NCI-H1092 treated with DMSO at 0.1 percent for 48 hours (cell line): ENCODE measurements at places on chromosomes 16 and 17.

- DNase-seq, result no peak
These were observed 9.1 kb upstream of the METTL9 start for GRCh38 chr16:21590287-21590686.

DNA sequence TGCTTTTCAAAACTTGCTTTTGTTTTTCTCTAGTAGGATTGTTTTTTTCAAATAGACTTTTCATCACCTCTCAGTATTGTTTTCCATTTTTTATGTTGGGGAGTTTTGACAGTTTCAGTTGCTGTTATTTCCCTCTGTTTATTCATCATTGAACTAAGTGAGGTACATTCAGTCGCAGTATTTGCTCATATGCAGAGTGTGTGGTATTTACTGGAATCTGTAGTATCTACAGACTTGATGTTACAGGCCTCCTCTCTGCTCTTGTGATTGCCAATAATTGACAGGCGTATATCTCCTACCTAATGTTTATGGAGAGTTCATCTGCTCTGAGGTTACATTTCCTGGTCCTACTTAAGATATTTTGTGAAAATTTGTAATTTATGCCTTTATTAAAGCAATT, 49.6 kb downstream of the COX10 start:
- no peak for DNase-seq

DNA sequence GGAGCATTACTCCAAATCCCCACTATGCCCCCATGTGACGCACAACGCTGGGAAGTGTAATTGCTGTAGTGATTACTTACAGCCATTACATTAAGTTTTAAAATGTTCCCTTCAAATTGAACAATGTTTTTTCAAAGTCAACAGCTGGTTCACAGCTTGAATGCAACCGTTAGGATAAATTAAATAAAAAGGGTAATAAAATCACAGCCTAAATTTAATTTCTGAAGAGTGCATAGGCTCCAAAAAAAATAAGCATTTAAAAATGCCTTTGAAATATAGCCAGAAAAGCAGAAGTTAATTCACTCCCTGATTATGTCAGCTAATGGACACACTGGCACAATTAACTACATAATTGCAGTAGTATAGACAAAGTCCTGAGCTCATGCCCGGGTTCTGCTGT, 50.5 kb upstream of the KDM8 start:
- DNase-seq, result no peak

DNA sequence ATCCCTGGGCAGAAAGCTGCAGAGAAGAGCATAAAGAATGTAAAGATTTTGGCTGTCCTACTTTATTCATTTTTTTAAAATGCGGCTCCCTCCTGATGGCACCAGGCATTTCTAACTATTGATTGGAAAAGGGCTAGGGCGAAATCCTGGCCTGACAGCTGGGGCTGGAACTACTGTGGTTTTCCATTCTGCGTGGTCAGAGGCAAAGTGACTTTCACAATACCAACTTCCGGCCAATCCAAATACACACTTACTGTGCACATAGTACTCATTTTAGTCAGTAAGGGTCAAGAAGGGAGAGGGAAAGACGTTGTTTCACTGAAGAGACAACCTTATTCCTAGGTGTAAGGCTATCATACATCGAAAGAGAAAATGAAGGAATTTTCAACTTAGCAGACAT, 113.8 kb upstream of the PMFBP1 start:
- no peak for DNase-seq

DNA sequence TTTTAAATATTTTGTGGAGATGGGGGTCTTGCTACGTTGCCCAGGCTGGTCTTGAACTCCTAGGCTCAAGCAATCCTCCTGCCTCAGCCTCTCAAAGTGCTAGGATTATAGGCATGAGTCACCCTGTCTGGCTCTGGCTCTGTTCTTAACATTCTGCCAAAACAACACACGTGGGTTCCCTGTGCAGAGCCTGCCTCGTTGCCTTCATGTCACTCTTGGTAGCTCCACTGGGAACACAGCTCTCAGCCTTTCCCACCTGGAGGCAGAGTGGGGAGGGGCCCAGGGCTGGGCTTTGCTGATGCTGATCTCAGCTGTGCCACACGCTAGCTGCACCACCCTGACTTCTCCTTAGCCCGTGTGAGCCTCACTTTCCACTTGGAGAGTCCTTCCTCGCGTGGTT, 19.3 kb downstream of the CRISPLD2 start:
- no peak for DNase-seq

DNA sequence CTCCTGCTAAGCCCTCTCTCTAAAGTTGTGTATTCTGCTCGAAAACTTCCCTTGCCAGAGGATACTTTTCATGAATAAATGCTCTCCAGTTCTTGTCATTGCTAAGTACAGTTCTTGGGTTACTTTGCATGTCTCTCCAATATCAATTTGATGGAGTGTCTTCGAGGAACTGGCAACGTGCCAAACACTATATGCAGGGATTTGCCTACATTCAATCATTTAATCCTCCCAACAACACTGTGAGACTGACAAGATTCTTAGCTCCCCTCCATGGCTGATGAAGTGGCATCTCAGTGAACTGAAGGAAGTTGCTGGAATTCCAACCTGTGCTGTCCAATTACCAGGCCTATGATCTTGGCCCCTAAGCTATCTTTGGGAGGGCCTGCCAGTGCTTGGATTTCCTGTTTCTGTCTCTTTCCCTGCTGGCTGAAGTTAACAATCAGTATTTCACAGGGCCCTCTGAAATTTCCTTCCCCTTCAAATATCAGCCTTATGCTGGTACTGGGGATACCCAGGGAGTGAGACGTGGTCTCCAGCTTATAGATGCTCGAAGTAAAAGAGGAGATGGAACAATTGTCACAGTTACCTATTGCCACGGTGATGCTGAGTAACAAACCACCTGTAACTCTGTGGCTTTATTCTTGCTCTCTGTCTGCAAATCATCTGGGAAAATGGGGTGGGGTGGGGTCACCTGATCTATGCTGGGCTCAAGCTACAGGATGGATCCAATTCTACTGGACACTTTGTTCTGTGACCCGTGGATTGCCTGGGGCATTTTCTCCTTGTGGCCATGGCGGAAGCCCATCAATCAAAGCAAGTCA, 19.4 kb upstream of the CRISPLD2 start:
- no peak for DNase-seq

- DNase-seq, result no peak
These were observed 31.2 kb downstream of the MNT start for GRCh38 chr17:2369551-2370210.

GRCh38 chr17:45061606-45062205, 589 bp downstream of the NMT1 start:
- DNase-seq, result no peak

DNA sequence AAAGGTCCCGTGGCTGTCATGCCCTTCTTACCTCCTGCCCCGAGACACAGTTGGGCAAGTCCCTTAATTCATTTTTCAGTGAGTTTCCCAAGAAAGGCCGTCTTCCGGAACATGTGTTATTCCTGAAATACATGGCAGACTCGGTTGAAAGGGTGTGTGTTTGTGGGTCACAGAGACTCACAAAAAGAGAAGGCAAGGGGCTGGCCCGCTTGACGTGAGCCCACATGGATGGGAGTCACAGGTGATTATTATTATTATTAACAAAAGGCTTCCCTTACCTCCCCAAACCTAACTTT, 34.1 kb upstream of the CCR7 start:
- no peak for DNase-seq

- DNase-seq, result no peak
These were observed 311.6 kb upstream of the MON1B start for GRCh38 chr16:76879420-76879819.

DNA sequence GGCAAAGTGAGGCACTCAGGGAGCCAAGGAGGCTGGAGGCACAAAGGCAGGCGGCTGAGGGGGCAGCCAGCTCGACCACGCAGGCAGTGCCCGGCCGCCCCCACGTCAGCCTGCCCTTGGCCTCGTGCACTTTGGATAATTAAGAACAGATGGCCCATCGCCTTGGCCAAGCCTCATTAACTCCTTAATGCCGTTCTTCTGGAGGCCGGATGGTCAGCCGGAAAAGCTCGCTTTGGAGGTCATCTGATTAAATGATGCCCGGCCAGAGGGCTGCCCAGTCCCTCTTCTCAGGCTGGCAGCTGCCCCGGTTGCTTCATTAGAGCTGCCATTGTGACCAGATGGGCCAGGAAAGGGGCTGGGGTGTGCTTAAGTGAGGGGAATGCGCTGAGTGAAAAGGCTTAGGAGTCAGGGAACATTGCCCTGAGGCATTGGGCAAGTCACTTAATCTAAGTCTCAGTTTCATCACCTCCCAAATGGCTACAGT, 364.0 kb downstream of the NPIPA8 start:
- no peak for DNase-seq

GRCh38 chr16:53849994-53850393, 146.0 kb downstream of the FTO start:
- no peak for DNase-seq

- DNase-seq, result no peak
These were observed 10.3 kb downstream of the KCTD13 start for GRCh38 chr16:29915590-29916247.

DNA sequence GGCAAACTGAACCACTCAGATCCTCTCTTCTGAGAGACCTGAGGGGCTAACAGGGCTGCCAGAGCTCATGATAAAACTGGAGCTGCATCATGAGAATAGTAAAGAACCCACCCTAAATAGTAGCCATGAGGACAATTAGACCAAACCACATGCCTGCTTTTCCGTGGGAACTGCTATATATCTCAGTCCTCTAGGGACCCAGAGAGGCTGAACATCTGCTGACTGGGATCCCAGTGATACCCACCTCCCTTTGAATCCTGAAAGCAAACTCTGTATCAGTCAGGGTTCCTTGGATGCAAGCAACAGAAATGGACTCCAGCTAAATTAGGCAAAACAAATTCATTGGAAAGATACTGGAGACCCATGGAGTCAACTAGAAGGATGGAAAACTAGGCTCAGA, 6.5 kb downstream of the MT1X start:
- DNase-seq, result no peak

- DNase-seq, result no peak
These were observed 1.0 kb upstream of the SCNN1G start for GRCh38 chr16:23181506-23181905.

DNA sequence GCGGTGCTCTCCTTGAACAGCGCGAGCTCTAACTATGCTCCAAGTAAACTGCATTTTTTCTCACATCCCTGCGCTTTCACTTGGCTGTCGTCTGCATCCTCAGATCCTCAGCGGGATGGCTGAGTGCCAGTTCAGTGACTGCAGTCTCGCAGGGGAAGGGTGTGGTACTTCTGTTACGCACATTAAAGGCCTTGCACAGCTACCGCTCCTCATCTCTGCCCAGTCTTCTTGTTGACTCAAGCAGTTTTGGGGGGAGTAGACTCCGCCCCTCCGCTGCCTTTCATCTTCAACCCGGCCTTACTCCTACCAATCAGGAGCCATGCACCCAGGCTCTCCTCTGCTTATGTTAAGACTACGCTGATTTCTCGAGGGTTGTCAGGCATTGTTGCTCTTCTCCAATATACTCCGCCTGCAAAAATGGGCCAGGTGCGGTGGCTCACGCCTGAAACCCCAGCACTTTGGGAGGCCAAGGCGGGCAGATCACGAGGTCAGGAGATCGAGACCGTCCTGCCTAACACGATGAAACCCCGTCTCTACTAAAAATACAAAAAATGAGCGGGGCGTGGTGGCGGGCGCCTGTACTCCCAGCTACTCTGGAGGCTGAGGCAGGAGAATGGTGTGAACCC, 10.0 kb downstream of the ATP5PD start:
- DNase-seq, result no peak

DNA sequence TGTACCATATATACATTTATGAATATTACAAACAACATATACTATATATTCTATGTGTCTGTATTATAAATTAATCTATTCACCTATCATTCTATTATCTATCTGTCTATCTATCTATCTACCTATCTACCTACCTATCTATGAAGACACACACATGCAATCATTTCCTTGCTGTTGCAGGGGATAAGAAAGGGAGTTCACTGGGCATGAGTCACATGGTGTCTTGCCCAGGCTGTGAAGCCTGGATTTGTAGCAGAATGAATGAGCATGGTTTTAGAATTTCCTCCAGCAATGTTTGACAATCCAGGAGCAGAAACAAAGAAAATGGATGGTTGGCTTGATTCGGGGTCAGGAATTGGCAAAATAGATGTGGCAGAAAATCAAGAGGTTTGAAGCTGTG, 23.2 kb upstream of the FAM20A start:
- no peak for DNase-seq

DNA sequence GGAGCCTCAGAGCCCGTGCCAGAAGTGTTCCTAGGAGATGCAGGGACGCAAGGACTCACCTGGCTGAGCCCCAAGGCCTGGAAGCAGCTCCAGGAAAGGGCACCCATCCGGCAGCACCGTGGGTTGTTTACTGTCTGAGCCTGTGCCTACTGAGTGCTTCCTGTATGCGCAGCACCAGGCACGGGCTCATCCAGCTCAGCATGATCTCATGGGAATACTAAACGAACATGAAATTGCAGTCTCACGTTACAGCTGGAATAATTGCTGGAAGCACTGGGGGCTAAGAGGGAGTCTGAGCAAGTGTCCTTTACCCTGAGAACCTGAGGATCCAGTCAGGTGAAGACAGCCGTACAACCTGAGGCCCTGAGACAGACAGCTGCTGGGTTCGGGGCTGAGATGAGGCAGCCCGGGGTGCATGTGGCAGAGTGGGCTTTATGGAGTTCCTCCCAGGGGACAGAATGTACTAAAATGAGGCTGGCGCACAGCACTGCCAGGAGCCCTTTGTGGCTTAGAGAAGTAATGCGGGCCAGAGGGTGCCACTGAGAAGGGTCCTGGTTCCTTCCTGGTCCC, 5.4 kb downstream of the CTRL start:
- peak; percentile 97 for DNase-seq

DNA sequence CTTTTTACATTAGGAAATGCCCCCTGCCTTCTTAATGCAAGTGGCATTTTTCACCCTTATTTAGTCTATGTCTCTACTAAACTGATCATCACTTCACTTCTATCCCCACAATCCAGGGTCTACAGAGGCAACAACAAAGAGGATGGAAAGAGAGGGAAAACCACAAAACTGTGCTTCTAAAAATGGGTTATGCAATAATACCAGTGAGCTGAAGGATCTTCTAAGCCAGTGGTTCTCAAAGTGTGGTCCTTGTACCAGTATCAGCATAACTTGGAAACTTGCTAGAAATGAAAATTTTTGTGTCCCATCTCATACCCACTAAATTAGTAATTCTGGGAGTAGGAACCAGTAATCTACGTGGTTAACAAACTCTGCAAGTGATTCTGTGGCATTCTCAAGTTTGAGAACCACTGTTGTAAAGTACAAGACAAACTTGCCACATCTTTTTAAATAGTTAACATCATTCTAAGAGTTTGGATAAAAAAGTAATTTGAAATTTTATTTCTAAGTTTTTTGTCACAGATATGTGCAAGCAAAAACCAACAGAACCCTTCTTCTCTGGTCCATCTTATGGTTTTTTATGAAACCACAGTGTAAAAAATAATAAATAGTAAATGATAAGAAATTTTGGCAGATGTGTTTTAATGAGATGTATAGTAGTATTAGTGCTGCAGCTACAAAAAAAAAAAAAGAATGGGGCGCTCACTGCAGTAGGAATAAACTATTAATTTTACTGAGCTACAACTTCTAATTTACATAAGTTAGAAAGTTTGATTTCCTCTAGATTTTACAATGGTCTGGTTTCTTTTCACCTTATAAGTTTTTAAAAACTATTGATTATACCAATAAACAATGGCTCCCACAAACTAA, 16.2 kb downstream of the CDC27 start:
- DNase-seq, result no peak

- no peak for DNase-seq
These were observed 3.3 kb upstream of the ABCA9 start for GRCh38 chr17:69064001-69064400.
